ENCODE measurements at places on chromosomes 1 and 21.

GRCh38 chr1:226711976-226712741 lies 26.9 kb downstream of the ITPKB start:
- DNase-seq = no peak

DNA sequence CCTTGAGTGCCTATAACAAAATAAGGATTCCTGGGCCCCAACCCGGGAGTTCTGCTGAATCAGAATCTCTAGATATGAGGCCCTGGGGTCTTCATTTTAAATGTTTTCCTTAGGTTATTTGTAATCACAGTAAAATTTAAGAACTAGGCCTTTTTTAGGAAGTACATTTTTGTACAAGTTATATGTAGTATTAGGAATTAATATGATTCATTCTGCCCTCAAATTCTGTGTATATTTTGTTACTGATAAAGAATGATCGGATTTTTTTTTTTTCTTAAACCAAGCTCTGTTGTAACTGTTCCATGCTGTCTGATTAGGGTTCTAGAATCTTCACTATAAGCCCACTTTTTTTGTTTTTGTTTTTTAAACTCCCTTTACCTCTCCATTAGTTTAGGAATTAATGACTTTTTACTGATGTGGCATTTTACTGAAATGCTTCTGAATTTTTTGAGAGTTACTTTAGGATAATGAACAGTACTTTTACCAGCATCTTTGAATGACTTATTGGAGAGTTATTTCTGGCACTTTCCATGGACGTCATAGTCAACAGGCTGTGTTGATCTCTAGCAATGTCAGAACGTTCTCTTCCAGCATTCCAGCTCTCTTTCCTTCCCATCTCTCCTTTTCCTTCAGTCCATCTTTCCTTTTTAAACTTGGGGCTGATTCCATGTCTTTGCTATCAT lies 48.3 kb downstream of the CLIC4 start:
- DNase-seq = no peak

DNA sequence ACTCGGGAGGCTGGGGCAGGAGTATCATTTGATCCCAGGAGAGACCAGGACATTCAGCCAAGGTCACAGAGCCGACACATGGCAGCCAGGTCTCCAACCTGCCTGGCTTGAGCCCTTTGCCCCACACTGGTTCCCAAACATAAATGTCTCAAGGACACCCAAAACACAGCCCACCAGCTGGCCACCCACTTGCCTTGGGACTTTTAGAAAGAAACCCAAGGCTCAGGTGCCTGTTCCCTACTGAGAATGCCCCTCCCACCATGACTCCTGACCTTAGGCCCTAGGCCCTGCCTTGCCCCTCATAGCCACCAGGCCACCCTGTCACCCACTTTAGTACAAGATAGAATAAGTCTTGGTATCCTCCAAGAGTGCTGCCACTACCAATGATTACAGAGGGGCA lies 41.9 kb upstream of the LRP8 start:
- peak; percentile 66 for DNase-seq

DNA sequence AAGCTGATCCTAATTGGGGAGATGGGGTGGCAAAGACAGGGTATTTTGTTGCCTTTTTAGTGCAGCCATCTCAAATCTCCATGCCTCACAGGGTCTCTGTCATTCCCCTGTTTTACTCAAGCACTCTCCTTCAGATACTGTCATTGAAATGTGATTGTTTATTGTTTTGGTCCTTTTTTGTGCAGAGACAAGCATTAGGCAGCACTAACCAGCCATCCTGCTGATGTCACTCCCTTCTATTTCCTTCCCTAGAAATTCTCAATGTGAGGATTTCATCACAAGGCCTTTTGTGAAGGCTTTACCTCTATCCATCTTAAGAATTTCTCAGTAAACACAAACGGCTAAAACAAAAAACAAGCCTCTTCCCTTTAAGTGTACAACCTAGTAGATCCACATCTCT lies 34.7 kb downstream of the OR10J5 start:
- no peak for DNase-seq

DNA sequence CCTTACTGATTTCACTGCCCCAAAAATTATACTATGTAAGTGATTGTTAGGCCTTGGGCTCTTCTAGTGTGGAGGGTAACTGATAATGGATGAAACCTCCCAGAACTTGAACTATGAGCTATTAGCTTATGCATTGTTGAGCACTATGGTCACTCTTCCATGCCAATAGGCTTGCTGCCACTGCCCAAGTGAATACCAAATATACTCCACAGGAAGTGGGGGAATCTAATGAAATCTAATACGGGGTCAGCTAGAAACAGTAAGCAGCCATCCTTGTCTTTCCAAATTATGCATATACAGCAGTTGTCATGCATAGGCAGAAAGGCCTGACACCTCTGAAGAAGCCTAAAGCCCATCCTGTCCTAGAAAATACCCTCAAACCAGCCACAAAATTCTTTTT lies 198.7 kb upstream of the PTBP2 start:
- no peak for DNase-seq

DNA sequence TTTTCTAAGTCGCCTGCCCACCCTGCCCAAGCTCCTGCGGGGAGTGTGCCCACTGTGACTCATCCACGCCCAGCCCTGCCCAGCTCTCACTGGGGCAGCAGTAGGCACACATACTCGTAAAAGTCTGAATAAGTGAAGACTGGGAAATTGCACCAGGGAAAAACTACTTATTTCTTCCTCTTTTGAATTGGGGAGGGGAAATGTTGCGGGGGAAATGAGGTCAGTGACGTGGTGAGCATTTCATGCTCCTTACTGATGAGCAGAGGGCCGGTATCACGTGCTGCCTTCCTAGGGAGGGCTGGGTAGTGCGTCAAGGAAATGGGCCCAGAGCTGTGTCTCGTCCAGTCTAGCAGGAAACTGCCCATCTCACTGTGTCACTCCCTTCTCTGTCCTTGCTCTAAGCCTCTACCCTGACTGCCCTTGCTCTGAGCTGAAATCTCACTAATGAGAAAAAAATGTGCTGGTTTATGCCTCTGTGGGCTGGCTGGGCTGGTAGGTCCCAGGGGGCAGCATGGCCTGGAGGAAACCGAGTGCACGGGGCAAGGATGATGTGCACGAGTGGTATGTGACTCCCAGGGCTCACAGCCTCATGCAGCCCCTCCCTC lies 13.5 kb upstream of the TNFRSF1B start:
- peak; percentile 94 for DNase-seq

Measured in cardiac septum (tissue), 1 donor.